ENCODE measurements at places on chromosomes 5 and 9.

GRCh38 chr5:173123416-173123815 lies 20.9 kb upstream of the BNIP1 start:
- DNase-seq: no peak

DNA sequence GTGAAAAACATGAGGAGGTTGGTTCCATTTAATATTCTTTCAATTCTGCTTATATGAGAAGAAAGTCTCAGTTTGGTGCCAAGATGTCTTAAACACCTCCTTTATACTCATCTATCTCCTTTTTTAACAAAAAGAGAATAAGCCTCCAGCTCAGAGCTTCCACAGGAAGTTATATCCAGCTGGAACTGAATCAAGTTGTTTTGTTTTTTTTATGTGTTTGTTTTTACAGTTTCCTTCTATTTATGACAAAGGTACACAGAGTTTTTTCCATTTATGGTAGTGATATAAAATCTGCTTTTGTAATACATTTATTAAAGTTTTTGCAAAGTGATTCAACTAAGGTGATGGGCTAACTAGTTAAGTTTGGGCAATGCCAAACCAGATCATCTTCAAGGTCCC lies 10.4 kb downstream of the SPARC start:
- DNase-seq: no peak

DNA sequence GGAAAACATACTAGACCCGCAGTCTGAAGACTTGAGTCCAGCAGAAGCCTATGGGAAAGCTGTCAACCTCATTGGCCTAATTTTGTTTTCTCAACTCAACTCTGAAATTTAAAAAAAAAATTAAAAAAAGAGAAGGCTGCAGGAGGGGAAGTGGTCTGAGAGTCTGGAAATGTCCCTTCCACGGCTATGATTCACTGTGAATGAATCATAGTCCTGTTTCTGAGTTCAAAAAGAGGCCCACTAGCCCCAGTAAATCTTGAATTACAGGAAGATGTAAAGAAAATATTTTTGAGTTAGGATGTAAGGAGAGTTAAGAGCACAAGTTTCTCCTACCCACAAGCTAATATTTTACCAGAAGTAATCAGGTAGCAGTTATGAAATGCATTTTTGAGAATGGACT lies 565.5 kb upstream of the DMAC1 start:
- no peak for DNase-seq

- peak; percentile 41 for DNase-seq
These were observed 7.1 kb upstream of the IFNA2 start for GRCh38 chr9:21392270-21392669.

GRCh38 chr9:111598733-111599091 lies 735 bp downstream of the PTGR1 start:
- peak; percentile 6 for DNase-seq

DNA sequence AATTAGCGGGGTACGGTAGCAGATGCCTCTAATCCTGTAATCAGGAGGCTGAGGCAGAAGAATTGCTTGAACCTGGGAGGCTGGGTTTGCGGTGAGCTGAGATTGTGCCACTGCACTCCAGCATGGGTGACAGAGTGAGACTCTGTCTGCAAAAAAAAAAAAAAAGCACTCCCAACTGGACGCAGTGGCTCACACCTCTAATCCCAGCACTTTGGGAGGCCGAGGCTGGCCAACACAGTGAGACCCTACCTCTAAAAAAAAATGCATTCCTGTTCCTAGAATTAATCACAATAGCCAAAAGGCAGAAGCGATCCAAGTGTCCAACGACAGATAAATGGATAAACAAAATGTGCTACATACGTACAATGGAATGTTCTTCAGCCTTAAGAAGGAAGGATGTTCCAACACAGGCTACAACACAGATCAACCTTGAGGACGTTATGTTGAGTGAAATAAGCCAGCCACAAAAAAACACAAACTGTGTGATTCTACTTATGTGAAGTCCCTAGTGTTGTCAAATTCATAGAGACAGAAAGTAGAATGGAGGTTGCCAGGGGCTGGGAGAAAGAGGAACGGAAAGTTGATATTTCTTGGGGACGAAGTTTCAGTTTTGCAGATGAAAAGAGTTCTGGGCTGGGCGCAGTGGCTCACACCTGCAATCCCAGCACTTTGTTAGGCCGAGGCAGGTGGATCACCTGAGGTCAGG lies 13.8 kb downstream of the FAM78A start:
- no peak for DNase-seq

DNA sequence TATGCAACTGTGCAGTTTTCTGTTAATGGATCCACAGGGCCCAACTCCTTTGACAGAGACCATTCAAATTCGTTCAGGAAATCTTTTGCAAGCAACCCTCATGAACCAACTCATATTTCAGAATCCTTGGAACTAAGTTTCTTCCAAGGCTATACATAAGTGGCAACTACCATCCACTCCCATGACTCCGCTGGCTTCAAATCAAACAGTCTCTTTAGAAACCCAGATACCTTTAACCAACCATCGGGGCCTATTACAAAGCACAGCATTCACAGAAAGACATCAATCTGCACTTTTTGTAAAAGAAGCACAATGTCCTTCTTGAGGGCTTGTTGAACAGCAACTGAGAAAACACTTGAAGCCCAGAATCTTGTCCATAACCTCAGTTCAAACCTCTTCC lies 526.9 kb downstream of the DTWD2 start:
- no peak for DNase-seq

DNA sequence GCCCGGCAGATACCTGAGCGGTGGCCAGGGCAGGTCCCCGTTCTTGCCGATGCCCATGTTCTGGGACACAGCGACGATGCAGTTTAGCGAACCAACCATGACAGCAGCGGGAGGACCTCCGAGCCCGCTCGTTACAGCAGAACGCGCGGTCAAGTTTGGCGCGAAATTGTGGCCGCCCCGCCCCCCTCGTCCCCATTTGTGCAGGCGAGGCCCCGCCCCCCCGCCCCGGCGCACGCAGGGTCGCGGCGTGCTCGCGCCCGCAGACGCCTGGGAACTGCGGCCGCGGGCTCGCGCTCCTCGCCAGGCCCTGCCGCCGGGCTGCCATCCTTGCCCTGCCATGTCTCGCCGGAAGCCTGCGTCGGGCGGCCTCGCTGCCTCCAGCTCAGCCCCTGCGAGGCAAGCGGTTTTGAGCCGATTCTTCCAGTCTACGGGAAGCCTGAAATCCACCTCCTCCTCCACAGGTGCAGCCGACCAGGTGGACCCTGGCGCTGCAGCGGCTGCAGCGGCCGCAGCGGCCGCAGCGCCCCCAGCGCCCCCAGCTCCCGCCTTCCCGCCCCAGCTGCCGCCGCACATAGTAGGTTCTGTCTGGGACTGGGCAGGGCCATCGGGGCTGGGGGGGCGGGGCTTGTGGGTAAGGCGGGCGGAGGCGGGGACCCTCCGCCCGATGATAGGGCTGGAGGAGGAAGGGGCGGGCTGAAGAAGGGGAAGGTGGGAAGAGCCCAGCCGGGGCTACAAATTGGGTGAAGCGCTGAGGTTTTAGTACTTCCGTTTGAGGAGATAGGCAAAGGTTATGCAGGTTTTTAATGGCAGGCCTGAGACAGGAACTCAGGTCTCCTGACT lies at the start of the genes DHFR and MSH3:
TSS of gene DHFR (minus strand) at position 593 of the 840 bp plus-strand sequence. CDS start at position 99, 494 bp downstream.
TSS of gene MSH3 (plus strand) at position 262 of the 840 bp plus-strand sequence. CDS start at position 338, 76 bp downstream.
- DNase-seq: peak; percentile 96

- DNase-seq: no peak
These were observed 79.4 kb downstream of the ERCC6L2 start for GRCh38 chr9:95954940-95955339.

- no peak for DNase-seq
These were observed 82.1 kb downstream of the C9orf152 start for GRCh38 chr9:110125763-110126351.

DNA sequence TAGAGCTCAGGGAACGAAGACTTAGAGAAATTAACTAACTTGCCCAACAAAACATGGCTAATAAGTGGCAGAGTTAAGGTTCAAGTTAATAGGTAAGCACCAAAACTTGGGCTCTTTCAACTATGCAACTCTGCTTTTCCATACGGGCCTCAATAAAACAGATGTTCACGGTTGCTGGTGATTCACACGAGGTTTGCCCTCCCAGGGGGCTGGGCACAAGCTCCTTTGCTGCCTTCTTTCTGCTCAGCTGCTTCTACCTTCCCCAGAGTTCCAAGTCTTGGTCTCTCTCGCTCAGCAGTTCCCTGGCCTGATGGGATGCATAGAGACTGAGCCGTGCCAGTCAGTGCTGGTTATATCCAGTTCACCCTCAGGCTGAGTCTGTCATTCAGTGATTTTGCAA lies 217.9 kb downstream of the SREK1 start:
- DNase-seq: no peak

DNA sequence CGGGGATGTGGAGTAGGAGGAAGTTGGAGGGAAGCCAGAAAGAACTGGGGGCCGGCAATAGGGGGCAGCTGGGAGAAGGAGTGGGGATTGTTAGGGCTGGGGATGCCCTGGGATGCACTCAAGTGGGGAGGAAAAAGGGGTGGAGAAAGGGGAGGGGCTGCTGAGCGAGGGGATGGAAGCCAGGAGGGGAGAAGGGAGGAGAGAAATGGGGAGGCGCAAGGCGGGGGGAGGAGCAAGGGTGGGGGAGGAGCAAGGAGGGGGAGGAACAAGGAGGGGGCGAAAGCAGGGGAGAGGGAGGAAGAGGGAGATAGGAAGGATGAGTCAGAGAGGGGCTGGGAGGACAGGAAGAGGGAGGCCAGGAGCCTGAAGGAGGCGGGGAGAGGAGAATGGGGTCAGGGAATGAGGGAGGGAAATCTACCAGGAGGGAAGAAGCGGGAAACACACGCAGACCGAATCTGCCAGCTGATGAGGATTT lies 1.6 kb downstream of the IRX4 start:
- DNase-seq: no peak

DNA sequence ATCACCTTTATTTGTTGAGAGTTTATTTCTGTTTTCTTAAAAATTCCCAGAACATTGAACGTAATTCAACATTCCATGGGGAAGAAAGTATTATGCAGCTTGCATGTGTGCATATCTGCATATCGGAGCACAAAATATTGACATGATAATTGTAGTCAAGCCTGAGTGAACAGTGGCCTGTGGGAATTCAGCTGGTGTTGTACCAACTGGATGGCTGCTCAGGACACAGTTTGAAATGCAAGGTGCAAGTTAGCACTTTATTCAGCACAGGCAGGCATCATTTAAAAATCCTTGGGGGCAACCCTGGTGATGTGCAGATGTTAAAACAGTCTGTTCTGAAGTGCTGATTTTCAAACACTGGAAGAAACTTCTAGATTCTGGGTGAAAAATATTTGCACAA lies 82.4 kb downstream of the CNTLN start:
- no peak for DNase-seq

GRCh38 chr5:115979201-115980041 lies 17.1 kb downstream of the LVRN start:
- DNase-seq: no peak

- no peak for DNase-seq
These were observed 160.6 kb downstream of the PJA2 start for GRCh38 chr5:109249126-109249525.

DNA sequence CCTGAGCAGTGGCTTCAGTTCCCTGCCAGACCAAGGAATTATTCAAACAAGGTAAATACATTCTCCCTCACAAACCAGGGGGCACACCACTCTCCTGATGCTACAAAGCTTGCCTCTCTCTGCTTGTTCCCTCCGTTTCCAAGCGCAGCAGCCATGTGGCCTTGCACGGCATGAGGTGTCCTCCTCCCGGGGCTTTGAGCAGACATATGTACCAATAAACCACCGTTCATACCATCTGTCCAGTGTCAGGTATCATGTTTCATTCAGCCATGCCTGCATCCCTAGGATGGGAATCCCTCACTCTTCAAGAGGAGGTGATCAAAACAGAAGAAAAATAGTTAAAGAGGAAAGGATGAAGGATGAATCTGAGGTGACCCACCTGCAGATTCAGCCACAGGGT lies 282.7 kb downstream of the ENC1 start:
- DNase-seq: no peak

GRCh38 chr9:17846948-17847655 lies 268.2 kb downstream of the SH3GL2 start:
- no peak for DNase-seq

DNA sequence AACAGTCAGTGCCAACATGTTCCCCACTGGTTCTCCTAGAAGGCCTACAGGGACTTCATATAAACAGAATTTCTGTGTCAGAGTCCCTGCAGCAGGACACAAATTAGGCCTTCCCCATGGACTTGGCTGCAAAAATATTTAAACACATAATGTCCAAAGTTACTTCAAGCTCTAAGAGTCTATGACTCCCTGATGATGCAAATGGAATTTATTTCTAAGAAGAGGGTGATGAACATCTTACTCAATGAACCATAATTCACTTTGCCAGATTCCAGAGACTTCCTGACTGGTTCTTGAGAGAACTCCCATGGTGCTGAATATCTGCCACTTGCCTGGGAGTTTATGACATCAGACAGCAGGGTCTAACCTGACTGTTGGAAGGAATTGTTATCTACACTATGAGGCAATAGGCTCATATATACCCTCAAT lies 32.7 kb upstream of the ADRA1B start:
- DNase-seq: no peak

DNA sequence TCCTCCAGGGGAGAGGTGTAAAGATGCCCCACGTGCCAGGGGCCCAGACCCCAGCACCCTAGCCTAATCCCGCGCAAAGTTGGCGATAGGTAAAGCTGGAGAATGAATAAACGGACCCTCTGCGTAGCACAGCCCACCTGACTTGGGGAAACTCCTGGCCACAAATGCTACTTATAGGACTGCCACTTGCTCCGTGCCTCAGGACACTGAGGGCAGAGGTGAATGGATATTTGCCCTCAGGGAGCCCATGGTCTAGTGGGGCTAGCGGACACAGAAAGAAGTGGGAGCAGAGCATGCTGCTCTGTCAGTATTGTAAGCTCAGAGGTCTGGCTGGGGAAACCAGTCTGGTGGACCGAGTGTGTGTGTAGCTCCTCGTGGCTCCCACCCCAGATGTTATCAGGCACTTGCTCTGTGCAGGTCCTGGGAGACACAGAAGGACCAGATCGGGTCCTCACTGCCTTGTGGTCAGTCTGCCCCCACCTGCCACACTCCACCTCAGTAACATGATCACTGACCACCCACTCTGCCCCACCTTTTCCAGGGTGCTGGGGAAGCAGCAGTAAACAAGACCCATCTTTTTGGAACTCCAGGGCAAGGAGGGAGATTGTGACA lies 841 bp downstream of the GRK6 start:
- peak; percentile 76 for DNase-seq

Measured in hematopoietic multipotent progenitor cell treated with erythropoietin and hydrocortisone succinate and interleukin-3 and kit ligand, for 8 days (in vitro differentiated cells).